ENCODE measurements at places on chromosomes 12 and 14.
A peak's percentile ranks its signal among the peaks of the same experiment; 100 is the strongest.

- no peak for DNase-seq
Observed at GRCh38 chr12:75672200-75672599, 160.8 kb upstream of the KRR1 start.

- no peak for DNase-seq
Observed at GRCh38 chr12:122873540-122873939, 22.4 kb downstream of the VPS37B start.

- DNase-seq: no peak
Observed at GRCh38 chr14:23121361-23121771, 2.3 kb upstream of the CEBPE start.

DNA sequence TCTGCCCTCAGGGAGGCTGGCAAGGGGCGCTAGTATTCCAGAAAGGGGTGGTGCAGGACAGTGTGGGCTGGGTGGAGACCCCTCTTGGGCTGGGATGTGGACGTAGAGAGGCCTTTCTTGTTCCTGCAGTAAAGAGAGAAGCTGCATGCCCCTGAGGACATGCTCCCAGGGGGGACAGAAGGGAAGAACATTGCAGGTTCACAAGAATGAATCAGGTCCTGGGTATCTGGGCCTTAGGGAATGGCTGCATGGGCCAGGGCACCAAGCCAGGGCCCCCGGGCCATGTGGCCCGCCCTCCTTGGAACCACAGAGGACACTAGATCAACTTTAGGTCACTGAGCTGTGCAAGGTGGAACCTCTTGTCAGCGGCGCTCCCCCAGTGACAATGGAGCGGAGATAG, 51.8 kb downstream of the ZNF664 start:
- no peak for DNase-seq

DNA sequence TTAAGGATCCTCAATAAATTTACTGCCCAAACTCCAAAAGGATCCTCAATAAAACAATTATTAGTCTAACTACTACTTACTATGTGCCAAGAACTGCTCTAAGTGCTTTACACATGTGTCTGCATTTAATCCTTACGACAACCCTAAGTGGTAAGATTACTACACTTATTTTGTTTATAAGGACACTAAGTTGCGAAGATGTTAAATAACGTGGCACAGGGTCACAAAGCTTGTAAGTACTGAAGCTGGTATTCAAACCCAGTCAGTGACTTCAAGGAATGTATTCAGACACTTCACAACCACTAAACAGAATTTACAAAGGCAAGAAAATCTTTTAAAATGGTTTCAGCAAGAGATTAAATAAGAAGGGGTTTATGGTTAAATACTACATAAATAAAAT, 13.0 kb downstream of the FERMT2 start:
- no peak for DNase-seq

GRCh38 chr14:36585100-36585499, 2.7 kb upstream of the NKX2-8 start:
- peak; percentile 92 for DNase-seq

DNA sequence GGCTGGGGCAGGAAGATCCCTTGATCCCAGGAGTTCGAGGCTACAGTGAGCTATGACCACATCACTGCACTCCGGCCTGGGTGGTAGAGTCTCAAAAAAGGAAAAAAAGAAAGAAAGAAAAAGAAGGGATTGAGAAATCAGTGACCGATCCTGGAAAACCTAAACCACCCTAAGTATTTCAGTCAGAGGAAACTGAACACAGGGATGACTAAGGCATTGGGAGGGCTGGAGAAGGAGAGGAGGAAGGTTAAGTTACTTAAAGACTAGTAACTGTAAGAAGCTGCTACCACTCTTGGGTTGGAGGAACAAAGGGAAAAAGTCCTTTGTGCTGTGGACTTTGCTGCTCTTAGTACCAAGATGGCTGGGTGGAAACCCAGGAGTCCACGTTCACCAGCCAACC, 10.6 kb downstream of the HHIPL1 start:
- DNase-seq: no peak

- DNase-seq: no peak
Observed at GRCh38 chr14:96626916-96627315, 124.7 kb downstream of the PAPOLA start.

- no peak for DNase-seq
Observed at GRCh38 chr14:99030454-99030853, 241.5 kb downstream of the BCL11B start.

DNA sequence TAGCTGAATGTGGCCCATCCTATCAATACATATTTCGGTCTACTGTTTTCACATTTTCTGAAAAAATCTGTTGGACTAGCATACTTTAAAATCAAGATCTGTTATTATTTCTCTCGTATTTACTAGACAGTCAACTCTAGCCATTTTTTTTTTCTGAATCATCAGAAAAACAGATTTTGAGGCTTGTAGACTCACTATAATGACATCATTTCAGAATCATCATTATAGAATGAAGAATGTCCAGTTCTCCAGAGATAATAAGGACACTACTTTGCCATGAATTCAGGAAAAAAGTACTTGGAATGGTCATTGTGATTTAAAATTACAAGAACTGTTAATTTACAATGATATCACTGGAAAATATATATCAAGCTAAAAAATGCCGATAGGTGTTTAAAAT, 589.8 kb downstream of the KCNH5 start:
- no peak for DNase-seq

DNA sequence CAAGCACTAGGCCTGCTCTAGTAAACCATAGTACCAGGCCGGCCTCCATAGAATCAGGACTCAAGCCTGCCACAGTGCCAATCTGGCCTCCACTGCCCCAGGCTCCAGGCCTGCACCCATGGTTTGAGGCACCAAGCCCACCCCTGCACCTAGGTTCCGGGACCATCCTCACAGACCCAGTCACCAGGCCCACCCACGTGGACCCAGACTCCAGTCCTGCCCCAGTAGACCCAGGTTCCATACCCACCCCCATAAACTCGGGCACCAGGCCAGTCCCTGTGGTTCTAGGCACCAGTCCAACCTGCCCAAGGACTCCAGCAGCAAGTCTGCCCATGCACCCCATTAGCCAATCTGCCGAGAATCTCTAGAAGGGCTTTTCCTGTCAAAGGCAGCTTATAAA, 501.8 kb upstream of the TMPO start:
- DNase-seq: no peak

DNA sequence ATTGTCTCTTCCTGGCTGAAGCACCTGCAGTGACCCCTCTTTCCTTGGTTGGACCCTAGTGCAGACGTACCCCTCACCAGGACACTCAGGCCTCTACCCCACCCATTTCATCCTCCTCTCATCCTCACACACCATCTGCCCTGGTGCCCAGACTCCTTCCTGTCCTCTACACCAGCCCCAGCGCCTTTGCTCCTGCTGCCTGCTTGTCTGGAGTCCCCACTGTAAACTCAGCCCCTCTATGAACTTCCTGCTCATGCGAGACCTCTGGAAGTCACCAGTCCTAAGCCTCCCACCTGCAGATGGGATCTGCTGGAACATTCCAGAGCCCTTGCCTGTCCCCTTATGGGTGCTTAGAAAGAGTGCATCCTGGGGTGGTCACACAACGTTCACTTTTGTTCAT, 242.5 kb downstream of the ADGRD1 start:
- DNase-seq: no peak

DNA sequence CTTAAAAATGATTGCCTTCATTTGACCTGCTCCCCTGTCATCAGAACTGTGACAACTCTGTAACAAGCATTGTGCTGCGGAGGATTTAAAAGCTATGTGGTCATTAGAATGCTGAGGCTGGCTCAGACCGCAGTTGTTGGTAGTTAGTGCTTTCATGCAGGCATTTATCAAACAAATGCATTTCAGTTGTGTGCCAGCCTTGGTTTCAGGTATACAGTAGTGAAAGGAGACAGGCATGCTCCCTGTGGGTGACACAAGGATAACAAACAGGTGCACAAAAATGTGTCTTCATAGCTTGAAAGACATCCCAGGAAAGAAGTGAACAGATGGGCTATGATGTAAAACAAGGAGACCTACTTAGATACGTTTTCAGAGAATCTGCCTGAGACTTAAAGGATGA, 60.6 kb downstream of the MARK3 start:
- no peak for DNase-seq

GRCh38 chr14:75249251-75249957, 29.2 kb upstream of the FOS start:
- DNase-seq: peak; percentile 83

- DNase-seq: peak; percentile 11
Observed at GRCh38 chr12:13559318-13559978, 362.9 kb downstream of the EMP1 start.

DNA sequence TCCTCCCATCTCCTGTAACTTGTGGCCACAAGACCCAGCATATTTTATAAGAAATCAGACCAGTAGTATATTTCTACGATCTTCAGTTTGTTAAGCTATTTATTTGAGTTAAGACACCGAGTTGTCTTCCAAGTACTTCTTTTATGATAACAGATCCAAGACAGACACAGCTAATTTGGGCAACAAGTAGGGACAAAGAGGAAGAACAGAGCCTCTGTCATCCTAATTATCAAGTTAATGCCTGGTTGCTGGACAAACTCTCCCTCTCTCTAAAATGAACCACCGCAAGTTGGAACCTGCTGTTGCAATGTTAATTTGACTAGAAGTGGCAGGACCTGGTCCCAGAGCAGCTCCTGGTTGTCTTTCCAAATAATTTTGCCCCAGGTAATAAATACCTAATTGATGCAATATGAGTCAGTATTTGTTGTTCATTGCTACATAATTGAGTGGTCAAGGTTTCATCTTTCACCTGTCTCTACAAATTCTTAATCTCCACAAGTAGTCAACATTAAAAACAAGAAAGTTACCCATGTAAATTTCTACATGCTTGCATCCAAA, 323.7 kb downstream of the PAWR start:
- DNase-seq: no peak

GRCh38 chr14:65431951-65432350, 19.4 kb downstream of the FUT8 start:
- DNase-seq: no peak

DNA sequence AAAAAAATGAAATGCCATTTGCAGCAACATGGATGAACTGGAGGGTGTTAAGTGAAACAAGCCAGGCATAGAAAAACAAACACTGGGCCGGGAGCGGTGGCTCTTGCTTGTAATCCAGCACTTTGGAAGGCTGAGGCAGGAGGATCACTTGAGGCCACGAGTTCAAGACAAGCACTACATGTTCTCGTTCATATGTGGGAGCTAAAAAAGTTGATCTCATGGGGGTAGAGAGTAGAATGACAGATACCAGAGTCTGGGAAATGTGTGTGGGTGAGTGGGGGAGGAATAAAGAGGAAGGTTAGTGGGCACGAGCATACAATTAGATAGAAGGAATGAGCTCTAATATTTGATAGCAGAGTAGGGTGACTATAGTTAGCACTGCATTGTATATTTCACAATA, 21.5 kb downstream of the CACNA2D4 start:
- DNase-seq: no peak

- DNase-seq: no peak
Observed at GRCh38 chr12:124422570-124423523, 128.0 kb downstream of the RFLNA start.

DNA sequence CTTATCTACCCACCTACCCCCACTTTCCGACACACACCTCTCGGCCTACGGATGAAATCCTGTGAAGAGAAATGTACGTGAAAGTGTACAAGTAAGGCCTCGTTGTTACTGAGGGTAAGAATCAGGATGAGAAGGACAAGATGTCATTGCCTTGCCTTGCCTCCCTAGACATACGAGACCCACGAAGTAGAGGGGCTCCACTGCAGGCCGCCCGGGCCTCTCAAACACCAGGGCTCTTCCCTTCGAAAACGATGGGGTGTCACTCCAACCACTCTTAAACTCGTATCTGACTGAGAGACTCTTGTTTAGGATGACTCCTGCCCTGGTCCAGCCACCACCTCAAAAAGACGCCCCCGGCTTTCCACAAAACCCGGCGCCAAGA, 498 bp downstream of the RACGAP1 start:
- no peak for DNase-seq

DNA sequence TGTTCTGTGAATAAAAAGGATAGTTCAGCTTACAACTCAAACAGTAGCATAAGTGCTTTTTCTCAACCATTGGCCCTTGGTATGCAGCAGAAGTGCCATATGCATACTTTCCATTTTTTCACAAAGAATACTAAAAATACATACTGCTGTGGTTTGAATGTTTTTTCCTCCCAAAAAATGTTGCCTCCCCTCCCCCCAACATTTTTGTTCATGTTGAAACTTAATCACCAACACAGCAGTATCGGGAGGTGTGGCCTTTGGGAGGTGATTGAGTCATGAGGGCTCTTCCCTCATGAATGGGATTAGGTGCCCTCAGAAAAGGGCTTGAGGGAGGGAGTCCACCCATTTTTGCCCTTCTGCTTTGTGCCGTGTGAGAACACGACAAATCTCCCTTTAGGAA, 198.6 kb downstream of the ESR2 start:
- DNase-seq: no peak

DNA sequence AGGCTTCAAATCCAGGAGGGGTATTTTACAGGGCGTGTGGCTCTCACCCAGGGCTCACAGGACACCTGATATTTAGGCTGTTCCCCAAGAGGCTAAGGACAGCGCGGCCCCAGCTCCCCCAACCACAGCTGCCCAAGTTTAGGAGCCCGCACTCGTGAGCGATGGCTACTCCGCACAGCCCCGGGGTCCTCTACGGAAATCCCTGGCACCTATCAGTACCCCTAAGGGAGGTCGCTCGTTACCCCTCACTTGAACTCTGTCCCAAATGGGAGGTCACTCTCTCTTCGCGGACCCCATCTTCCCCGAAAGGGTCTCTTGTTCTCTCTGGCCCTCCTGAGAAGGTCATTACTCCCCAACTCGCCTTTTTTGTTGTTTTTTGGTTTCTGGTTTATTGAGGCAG, 708 bp upstream of the P2RX4 start:
- DNase-seq: no peak

Measured in NCI-H345 (cell line).